Stimulated activated CD4-positive, alpha-beta T cell treated with anti-CD3 and anti-CD28 coated beads, TNF-alpha, amount 100 ng/mL, for 48 hours (primary cell): ENCODE measurements at places on chromosomes 11 and 22.

GRCh38 chr22:20671409-20672081 lies 102.4 kb upstream of the SERPIND1 start:
- no peak for DNase-seq

DNA sequence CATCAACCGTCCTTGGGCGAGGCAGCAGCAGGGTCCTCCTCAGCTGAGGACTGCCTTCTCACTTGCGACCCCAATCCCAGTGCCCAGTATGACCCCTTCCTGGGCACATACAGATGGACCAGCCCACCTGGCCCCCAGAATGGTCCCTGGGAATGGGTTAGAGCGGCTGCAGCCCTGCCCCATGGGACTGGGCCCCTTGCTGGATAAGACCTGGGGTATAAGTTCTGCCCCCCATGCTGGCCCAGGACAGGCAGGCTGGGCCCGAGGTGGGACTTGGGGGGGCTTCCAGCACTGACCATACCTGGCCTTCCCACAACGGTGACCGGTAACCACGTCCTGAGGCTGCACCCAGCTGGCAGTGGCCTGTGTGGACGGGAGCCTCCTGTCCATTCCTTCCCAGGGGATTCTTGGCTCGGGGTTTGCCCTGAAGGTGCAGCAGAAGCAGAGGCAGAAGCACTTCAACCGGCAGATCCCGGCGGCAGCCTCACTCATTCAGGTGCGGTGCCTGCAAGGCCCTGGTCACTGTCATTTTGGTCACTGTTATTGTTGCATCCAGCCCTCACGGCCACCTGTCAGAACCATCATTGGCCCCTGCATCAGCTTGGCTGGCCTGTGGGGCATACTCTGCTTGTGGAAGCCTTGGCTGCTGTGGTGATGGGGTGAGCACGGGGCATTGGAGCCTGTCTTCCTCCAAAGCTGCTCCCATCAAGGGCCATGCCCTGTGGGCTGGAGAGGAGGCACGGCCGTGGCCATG lies 114.8 kb downstream of the KCNQ1OT1 start:
- no peak for DNase-seq

- DNase-seq, result peak; percentile 36
Measured at GRCh38 chr22:21587803-21588611, 20.5 kb downstream of the UBE2L3 start.

- no peak for DNase-seq
Measured at GRCh38 chr22:23835484-23836144, 3.2 kb downstream of the DERL3 start.

GRCh38 chr11:74138572-74138971 lies 32.2 kb downstream of the C2CD3 start:
- DNase-seq, result no peak

DNA sequence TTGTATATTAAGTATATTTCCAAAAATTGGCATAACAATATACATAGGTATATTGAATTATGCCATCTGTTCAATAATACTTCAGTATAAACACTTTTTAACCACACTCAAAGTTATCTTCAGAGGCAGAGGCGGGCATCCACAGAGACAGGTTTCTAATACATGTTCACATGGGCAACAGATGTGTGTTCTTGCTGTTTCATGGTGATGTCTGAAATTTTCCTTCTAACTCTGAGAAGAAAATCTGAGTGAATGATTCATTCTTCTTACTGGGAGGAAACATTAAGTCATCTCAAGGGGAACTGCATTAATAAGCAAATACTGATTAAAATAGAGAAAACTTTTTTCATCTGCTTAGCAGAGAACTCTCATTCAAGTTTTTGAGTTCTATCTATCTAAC lies 1074.5 kb downstream of the LRRC4C start:
- no peak for DNase-seq

- DNase-seq, result peak; percentile 87
Measured at GRCh38 chr11:71448257-71449171, at the start of gene DHCR7. Gene DHCR7 (minus strand): TSS chr11:71448393. CDS start chr11:71444952, 3,441 bp downstream.

DNA sequence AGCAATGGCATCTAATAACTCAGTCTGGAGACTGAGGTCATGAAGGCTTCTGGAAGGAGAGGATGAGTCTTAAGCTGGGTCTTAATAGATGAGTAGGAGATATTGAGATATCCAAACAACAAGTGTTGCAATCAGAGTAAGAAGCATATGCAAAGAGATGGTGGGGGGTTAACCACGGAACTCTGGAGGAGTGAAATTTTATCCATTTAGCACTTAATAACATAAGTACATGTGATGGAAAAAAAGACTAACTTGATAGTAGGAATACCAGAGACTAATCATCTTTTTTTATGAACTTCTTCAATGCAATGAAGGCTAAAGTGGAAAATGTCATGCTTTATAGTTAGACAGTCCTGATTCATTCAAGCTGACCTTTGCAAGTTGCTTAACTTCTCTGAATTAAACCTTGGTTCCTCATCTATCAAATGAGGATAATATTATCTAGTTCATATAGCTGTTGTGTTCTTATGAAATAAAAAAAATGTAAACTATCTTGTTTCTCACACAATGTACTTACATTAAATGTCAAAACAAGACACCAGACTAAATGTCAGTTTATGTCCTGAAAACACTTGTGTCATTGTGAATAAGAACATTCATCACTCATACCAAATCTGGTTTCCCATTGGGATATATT lies 403.1 kb upstream of the CCDC90B start:
- no peak for DNase-seq

DNA sequence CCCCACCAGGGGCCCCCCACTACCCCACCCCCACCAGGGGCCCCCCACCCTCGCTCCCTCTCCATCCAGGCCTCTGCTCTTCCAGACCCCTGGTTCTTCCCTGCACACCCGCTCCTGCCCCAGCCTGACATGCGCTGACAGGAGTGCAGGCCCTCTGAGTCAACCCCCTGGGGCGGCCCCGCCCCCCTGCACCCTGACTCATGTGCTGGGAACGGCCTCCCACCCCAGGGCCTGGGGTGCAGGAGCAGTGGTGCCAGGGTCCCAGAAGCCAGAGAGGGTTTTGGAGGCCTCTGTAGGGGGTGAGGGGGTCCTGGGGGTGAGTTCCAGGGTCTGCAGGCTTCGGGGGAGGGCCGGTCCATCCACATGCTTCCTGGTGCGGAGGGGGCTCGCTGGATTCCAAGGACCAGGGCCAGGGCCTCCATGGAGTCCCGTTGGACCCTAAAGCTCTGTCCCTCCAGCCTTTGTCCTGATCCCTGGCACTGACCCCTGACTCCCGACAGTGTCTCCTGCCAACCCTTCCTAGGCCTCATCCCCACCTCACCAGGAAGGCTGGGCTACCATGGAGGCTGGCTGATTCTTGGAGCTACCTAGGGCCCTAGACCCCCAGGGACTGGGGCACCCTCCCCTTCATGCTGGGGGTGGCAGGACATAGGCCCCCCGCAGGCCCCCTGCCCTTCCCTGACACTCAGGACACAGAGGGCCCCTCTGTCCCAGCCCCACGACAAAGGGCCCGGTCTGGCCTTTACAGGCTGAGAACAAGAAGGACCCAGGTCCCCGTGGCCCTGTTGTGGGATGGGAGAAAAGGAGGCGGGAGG lies 583 bp upstream of the PKP3 start:
- DNase-seq, result no peak

- DNase-seq, result no peak
Measured at GRCh38 chr22:31637447-31637890, 24.5 kb downstream of the PISD start.

DNA sequence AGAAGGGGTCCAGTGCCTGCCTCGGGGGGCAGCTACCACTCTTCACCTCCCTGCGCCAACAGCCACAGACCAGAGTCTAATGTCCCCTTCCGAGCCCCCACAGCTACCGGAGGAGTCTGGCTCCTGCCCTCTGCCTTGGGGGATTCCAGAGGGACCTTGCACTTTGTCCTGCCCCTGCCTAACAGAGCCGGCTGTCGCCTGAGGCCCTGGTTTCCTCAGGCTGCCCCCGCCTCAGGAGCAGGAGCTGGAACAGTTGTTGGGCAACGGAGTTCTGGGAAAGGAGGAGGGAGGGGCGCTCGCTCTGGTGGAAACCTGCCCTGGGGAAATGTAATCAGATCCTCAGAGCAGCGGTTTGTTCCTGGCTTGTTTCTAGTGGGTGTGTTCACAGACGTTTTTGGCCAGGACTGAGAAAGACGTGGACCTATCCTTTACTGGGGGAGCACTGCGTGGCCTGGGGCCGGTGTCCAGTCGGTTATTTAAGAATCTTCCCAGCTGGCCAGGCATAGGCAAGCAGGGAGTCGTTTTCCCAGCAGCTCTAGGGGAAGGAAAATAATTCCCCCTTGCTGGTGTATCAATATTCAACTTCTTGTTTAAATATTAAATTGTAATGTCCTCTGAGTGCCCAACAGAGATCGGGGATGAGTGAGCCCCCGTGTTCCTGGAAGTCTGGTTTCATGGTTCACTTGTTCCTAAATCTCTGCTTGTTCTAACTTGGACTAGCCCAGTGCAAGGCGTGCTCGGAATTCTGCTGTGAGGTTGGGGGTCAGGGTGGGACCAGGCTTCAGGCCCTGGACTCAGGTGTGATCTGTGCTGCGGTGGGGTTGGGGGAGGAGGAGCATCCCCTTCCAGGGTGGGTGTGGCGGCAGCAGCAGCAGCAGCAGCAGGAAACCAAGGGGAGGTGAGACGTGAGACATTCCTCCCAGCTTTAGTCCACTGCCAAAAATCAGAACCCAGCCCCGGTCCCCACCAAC lies 32.1 kb downstream of the A4GALT start:
- no peak for DNase-seq

DNA sequence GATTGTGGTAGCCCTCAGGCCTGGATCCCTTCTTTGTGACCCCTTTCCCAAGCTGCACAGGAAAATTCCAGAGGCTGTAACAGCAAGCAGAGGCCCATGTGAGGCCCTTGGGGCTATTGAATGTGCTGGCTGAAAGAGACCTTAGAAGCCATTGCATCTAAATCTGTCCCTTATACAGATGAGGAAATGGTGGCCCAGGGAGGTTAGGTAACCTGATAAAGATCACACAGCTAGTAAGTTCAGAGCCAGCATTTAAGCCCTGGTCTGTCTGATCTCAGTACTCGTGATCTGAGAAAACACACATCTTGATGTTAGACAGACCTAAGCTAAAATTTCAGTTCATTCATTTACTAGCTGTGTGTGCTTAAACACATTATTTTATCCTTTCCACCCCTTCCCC lies 115.9 kb upstream of the TBCEL start:
- DNase-seq, result no peak

DNA sequence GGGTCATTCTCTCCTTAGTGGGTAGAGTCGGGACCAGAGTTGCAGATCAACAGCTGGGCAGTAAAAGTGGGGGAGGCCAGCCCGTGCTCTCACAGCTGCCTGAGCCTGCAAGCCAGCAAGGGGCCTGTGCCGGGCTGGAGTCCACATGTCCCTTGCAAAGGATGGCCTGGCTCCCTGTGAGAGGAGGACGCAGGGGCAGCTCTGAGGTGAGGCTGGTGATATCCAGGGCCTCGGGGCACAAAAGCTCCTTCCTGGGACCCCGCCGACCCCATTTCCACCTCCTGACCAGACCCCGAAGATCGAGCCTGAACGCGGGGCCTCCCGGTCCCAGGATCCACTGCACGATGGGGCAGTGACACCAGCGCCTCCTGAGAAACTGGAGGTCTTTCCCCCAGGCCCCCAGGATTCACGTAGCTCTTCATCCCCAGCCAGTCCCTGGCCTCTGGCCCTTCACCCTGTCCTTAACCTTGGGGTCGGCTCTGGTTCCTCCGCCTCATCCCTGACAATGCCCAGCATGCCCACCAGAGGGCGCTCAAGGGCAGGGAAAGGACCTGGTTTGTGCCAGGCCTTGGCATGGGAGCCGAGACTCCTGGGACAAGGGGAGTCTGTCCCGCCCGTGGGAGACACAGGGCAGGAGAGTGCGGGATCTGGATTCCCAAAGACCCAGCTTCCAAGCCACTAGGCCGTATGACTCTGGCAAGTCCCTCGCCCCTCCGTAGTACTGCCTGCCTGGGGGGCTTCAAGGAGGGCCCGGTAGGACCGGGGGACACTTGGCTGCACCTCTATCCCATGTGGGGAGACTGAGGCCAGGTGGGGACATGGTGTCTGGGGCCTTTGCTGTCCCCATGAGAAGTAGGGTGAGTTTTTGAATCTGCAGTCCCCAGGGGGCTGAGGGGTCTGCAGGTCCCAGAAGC lies 17.8 kb upstream of the WNT7B start:
- peak; percentile 79 for DNase-seq

- no peak for DNase-seq
Measured at GRCh38 chr11:14228356-14228755, 130.6 kb downstream of the RRAS2 start.

- DNase-seq, result no peak
Measured at GRCh38 chr11:44191322-44192016, 96.0 kb downstream of the EXT2 start.

DNA sequence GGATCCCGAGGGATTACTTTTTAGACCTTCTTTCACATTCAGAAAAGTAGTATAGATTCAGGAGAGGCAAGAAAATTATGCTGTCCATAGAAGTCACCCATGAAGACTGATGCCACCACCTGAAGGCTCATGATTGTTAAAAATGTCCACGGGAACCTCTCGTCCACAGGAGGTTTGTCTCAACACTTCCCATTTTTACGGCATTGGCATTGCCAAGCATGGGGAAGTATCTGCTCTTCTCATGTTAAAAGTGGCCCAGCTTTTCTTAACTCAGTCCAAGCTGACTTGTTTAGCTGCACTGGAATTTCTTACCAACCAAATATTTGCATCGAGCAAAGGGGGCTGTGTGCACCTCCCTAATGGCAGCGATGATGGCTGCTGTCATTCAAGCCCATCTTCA lies 9.6 kb downstream of the CDPF1 start:
- DNase-seq, result no peak

DNA sequence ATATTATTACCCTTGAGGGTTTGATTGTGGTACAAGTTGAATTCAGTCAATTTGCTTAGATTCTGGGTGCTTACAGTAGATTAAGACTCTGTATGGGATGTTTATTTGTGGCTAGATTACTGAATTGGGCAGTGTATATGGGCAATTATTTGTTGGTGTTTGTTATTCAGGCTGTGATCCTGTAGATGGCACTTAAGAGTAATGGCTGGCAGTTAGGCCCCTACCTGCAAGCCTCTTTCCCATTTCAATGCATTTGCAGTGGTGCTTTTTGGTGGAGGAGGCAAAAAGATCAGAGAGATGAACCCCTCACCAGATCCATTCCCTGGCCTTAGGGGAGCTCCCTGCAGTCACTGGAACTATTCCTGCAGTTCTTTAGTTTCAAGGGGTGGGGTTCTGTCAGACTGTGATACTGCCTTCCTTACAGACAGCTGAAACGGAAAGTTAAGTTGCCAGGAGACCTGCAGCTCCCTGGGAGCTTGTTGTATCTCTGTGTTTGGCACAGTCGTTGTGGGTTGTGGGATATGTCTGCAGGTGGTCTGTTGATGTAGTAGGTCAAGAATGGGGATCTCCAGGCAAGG lies 199.5 kb downstream of the AASDHPPT start:
- DNase-seq, result no peak

GRCh38 chr11:12110201-12110713 lies at the start of gene MICAL2:
Gene MICAL2 (plus strand): TSS chr11:12110590. CDS start chr11:12162156, 51,566 bp downstream.
- DNase-seq, result peak; percentile 74
